ENCODE measurements at places on chromosomes 16 and 17. TPM values are rescaled to one million over a fixed set of nuclear protein-coding genes. Genes with fewer than 3 reads are reported as not detected.

EFNB3 gene
- 1.1 TPM for total RNA-seq

CACNG1 gene
- total RNA-seq, result not detected

BCAR1 gene
- total RNA-seq, result 237 TPM

ABCC12 gene
- not detected for total RNA-seq

PRSS33 gene
- total RNA-seq, result not detected

GDPD3 gene
- total RNA-seq, result 18.6 TPM

CACNG4 gene
- not detected for total RNA-seq
